H1 (cell line): ENCODE measurements at places on chromosomes 5 and 9. TPM values are rescaled to one million over a fixed set of nuclear protein-coding genes. Genes with fewer than 3 reads are reported as not detected.

CACFD1 gene
- total RNA-seq = 13.3 and 13.4 TPM in 2 replicates

PCSK5 gene
- 10.1 and 10.7 TPM in 2 replicates for total RNA-seq

KCNN2 gene
- 18.6 and 19.4 TPM in 2 replicates for total RNA-seq

PKD2L2 gene
- total RNA-seq = not detected in 2 replicates

OBP2A gene
- total RNA-seq = not detected in 2 replicates

TMEM215 gene
- total RNA-seq = 0.36 and 0.67 TPM in 2 replicates

TPM2 gene
- total RNA-seq = 181 and 197 TPM in 2 replicates

RGS7BP gene
- 2.3 TPM in 2 replicates for total RNA-seq

UNC13B gene
- total RNA-seq = 46.5 and 51.7 TPM in 2 replicates

AQP3 gene
- total RNA-seq = 2.6 and 3.0 TPM in 2 replicates

RALGPS1 gene
- total RNA-seq = 22.9 and 23.5 TPM in 2 replicates

OR5C1 gene
- not detected in 2 replicates for total RNA-seq

STPG3 gene
- not detected in 2 replicates for total RNA-seq

SOX30 gene
- not detected in 2 replicates for total RNA-seq

LTC4S gene
- 1.1 and 2.2 TPM in 2 replicates for total RNA-seq

NR2F1-AS1 gene
- 1.6 and 2.1 TPM in 2 replicates for total RNA-seq

CDC20B gene
- not detected in 2 replicates for total RNA-seq

TRIM7 gene
- 0.44 and 0.47 TPM in 2 replicates for total RNA-seq

OLFML2A gene
- total RNA-seq = 11.4 and 11.5 TPM in 2 replicates

TNPO1 gene
- 183 and 211 TPM in 2 replicates for total RNA-seq

ADAMTSL2 gene
- total RNA-seq = 0.69 and 0.74 TPM in 2 replicates

SV2C gene
- 0.08 and 0.24 TPM in 2 replicates for total RNA-seq

ABLIM3 gene
- 0.56 and 0.69 TPM in 2 replicates for total RNA-seq

LHFPL2 gene
- 38.0 and 43.0 TPM in 2 replicates for total RNA-seq

PPP2R2B gene
- 36.6 and 37.1 TPM in 2 replicates for total RNA-seq

SH2D3C gene
- 6.4 and 7.3 TPM in 2 replicates for total RNA-seq

JAKMIP2 gene
- total RNA-seq = 13.4 and 13.6 TPM in 2 replicates
